ENCODE measurements at places on chromosomes 5 and 9.

- DNase-seq: no peak
Measured at GRCh38 chr9:134678666-134679443, 37.3 kb downstream of the COL5A1 start.

DNA sequence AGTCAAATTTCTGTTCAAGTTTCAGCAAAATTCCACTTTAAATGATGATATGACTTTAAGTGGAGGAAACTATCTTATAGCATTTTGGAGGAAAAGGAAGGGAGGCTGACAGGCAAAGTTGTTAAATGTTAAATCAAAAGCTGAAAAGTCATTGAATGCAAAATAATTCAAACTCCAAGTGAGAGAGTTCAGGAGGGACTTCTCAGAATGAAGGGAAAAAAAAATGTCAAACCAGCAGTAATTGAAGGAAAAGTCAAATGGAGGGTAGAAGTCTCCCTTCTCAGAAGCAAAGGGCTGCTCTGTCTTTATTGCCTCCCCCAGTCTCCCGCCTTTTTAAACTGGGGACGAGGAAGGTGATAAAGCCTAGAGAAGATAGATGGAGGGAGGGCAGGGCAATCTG lies 134.8 kb downstream of the CMYA5 start:
- no peak for DNase-seq

- DNase-seq: no peak
Measured at GRCh38 chr9:22682536-22682935, 235.9 kb downstream of the DMRTA1 start.

GRCh38 chr9:109133533-109133932 lies 13.8 kb upstream of the TMEM245 start:
- DNase-seq: no peak
